ENCODE measurements at places on chromosomes 7 and 10.

DNA sequence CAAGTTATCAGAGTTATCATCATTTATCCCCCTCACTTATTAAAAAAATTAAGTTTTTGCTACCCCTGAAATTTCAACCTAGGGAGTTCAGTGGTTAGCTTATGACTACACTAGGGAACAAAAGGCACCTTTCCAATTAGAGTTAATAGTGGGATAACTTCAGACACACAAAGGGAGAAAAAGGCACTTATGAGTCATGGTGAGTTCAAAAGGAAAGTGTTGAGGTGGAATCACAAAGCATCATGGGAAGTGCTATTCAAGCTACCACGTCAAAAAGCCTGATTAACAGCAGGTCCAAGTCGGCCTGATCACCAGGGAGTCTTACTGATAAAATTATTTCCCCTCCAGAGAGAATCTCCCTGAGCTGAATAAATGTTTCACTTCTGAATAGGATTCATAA is 165.7 kb downstream of the C7orf25 start:
- DNase-seq = no peak

- DNase-seq = no peak
Observed at GRCh38 chr10:109405338-109405737, 518.0 kb downstream of the XPNPEP1 start.

GRCh38 chr10:114565066-114565465 is 93.0 kb downstream of the ABLIM1 start:
- no peak for DNase-seq

DNA sequence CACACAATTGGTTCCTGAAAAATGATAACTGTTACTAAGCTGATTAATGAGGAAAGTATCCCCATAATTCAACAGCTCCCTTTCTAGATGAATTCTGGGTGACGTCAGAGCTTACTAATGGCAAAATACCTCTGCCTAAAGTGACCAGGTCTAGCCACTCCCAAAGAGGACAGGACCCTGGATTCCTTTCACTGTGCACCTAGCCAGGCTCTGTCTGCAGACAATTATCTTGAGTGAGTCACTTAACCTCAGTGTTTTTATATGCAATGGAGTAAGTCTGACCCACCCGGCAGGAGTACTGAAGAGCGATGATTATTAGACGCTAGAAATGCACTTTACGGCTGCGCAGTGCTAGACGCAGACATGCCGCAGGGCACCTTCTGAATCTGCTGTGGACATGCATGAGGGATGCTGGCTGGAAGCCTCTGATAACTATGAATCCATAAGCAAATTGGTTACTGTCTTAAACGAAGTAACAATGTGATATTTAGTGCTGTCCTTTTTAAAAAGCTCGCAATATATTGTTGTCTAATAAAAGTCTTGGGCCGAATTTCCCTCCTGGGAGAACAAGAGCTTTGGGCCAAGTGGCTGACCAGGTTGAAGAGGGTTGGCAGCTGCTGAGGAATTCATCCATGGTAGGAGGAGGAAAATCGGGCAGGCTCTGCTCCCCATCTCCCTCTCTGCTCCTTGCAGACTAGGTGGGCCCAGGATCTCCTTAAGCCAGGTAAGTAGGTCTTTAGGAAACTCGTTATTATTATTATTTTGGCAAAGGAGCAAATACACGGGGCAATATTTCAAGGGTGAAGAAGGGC is 4.6 kb upstream of the INPP5A start:
- no peak for DNase-seq

DNA sequence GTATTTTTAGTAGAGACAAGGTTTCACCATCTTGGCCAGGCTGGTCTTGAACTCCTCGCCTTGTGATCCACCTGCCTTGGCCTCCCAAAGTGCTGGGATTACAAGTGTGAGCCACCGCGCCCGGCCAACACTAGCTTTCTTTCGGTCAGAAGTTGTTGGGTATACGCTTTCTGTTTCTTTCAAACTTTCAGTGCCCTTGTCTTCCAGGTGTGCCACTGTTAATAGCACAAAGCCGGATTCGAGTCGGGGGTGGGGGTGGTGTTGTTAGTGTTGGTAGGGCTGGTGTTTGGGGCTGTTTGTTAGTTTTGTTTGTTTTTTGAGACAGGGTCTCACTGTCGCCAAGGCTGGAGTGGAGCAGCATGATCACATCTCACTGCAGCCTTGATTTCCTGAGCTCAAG is 33.8 kb upstream of the NANOS1 start:
- no peak for DNase-seq

DNA sequence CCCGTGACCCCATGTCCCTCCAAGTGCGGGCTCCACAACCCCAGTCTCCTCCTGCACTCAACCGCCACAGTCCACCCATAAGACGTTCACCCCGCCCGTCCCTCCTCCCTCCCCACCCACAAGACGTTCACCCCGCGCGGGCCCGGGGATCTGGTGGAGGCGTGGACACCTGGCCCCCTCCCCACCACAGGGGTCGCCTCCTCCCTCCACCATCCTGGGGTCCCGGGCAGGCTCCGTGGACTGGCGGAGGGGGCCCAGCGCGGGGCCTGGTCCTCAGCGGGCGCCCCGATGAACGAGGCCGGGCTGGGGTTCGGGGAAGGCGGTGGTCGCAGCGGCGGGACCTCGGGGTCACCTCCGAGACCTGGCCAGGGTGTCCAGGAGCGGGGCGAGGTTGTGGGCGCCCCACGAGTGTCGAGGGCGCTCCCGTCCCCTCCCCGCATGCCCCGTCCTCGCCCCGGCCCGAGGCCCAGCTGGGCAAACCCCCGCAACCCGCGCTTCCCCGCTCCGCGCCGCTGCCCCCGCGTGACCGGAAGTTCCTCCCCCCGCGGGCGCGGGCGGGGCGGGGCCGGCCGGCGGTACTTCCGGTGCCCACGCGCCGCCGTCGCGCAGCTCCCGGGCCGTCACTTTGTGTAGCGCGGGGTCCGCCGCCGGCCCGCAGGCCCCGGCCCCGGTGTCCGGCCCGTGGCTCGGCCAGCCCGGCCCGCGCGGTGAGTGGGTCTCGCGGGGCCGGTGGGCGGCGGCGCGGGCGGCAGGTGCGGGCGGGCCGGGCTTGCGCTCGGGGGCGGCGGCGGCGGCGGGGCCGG is at the start of gene ZNF316:
TSS of gene ZNF316 (plus strand) at position 578 of the 803 bp plus-strand sequence. CDS start 5,092 bp downstream, outside the sequence.
- peak; percentile 41 for DNase-seq

DNA sequence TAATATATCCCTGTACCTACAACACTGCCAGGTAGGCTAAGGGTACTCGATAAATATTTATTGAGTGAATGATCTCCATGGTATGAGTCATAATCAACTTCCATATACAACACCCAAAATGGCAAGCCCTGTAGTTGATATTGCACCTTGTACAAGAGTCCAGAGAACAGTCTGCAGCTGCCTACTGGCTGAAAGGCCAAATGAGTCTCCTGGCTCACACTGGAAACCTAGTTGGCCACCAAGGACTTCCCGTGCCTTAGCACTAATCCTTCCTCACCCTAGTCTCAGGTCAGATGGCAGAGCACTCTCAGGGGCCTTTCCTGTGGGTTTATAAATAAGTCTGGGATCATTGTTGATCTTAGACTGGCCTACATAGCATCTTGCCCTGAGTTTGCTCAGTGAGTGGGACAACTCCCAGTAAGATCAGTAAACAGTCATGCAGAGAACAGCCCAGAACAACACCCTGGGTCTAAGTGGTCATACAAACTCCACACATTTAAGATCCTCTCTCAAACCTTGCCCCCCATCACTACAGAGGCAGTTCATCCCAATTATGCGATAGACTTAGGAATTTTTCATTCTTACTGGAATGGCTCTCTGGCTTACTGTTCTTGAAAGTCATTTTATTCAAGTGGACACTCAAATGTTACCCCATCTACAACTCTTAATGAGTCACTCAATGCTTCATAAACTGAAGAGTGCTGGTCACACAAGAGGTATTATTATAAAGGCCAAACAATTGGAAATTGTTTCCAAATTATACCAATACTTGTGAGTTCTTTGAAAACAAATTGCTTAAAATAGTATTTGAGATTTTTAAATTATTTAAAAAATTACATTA is 14.7 kb upstream of the SLC16A9 start:
- no peak for DNase-seq

GRCh38 chr7:140631021-140631420 is 9.6 kb downstream of the DENND2A start:
- DNase-seq = no peak

DNA sequence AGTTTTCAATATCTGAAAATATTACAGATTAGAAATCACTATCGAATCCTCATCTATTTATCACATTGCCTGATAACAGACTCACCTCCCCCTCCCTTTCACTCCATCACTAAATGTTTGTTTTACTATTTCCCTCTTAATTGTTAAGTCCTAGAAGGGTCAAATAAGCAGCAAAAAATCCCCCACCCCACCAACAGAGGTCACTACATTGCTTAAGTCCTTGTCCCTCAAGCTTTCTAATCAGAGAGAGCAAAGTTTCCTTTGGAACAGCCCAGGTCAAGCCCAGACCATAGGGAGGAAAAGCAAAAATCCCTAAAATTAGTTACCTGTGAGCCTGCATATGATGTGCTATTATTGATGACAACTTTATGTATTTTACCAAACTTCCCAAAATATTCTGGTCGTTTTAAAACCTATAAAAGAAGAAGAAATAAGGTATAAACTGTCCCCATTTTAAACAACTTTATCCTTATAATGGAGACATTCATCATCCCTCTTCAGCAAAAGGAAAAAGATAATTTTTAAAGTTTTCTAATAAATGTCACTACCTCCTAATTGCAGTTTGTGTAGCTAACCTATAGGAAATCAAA is 95.0 kb downstream of the CNOT4 start:
- peak; percentile 32 for DNase-seq

Measured in CD4-positive, alpha-beta T cell treated with Interleukin-4 for 4 hours (primary cell).